ENCODE measurements at places on chromosomes 5 and 9.

DNA sequence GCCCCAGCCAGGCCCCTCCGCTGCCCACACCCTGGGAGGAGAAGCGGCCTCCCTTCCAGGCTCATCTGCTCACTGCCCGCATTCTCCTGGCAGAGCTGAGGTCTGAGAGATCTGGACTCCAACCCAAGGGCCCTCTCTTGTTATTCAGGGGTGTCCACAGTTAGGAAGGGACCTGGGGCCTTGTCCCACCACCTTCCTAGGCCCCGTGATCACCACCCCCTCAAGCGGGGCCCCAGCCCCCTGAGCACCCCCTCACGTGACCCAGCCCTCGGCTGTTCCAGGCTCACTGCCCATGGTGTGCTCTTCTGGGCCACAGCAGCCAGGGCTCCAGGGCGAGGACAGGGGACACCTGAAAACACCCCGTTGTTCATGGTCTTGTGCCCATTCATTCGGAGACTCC is 48.7 kb downstream of the NEURL1B start:
- no peak for DNase-seq

GRCh38 chr9:130672933-130673615 is 8.7 kb downstream of the PRDM12 start:
- no peak for DNase-seq

DNA sequence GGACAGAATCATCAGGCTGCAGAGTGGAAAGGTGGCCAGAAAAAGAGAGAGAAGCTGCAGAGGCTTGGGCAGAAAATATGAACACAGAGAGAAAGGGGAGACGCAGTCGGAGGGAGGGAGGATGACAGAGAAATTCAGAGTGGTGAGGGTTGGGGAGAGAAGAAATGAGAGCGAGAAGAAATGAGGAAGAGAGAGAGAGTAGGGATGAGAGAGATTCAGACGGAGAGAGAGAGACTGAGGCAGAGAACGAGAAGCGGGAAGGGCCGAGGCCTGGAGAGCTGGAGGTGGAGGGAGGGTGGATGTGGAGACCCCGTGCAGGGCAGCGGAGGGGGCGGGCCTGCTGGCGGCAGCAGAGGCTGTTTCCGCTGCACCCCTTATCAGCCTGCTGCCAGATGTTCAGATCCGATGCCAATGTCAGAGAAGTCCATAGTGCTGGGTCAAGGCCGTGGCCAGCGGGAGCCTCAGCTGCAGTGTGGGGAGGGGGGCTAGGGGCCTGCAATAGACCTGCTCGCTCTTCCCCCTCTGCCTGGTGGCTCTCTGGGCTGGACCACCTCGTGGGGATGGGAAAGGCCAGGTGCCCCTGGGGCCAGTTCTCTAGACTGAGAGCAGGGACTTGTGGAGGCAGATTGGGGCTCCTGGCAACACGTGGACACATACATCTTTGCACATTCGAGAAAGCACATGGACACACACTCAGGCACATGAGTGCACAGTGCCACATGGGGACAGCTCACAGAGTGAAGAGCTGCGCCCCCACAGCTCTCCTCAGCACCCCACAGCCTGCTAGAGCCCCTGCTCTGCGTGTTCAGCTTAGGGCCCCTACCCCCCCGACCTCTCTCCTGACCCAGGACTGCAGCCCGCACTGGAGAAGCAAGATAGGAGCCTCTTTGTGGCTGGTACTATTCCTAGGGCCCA is 4.9 kb upstream of the NR5A1 start:
- peak; percentile 26 for DNase-seq

DNA sequence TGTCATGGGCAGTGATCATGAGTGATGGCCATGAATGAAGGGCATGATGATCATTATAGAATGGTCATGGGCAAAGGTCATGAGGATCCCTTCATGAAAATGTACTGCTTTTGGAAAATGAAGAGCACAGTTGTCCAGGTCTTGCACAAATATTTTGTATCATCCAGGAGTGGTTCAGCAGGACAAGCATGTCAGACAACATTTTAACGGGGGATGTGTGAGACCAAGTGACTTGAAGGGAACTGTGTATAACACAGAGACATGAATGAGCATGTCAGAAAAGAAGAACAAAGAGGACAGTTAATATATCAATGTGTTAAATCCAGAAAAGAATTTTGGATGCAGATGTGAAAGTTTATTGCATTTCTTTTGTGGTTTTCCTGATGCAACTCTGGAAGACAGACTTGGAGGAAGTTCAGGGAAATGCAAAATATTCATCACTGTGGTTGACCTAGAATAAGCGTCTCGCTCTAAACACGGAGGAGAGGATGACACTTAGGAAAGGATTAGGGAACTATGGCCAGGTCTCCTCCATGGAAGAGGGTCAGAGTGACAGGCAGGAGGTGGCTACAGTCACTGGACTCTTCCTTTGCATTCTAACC is 116.1 kb upstream of the IRX4 start:
- no peak for DNase-seq

DNA sequence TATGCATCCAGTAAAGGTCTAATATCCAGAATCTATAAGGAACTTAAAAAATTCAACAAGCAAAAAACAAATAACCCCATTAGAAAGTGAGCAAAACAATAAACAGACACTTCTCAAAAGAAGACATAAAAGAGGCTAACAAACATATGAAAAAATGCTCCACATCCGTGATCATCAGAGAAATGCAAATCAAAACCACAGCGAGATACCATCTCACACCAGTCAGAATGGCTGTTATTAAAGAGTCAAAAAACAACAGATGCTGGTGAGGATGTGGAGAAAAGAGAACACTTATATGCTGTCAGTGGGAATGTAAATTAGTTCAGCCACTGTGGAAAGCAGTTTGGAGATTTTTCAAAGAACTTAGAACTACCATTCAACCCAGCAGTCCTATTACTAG is 86.1 kb downstream of the WWC1 start:
- DNase-seq, result no peak

DNA sequence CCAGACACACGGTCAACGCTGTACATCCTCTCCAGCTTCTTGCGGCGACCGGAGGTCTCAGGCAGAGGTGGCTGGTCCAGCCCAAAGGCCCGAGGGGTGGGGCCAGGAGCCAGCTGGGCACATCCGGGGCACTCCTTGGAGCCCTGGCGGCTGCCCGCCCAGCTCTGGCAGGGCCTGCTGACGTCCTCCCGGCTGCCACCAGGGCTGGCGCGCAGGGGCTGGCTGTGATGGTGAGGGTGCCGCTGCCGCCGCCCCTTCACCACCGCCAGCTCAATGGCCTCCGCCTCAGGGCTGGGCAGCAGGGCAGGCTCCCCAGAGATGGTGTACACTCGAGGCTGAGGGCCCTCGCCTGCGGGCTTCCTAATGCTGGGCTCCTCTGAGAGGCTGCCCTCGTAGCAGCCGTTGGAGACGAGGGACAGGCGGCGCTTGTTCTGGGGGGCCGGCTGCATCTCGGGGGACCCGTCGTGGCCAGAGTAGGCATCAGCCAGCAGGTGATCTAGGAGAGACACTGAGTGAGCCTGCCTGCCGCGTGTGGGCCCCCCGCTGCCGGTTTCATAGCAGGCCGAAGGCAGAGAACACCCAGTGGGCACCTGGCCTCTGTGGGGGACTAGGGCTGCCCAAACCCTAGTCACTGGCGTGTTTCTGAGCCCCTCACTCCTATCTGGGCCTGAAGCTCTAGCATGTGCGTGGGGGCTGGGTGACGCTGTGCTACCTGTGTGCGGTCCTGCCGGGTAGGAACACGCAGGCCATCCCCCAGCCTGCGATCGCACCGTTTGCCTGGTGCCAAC is 1.5 kb downstream of the NSMF start:
- DNase-seq, result no peak

DNA sequence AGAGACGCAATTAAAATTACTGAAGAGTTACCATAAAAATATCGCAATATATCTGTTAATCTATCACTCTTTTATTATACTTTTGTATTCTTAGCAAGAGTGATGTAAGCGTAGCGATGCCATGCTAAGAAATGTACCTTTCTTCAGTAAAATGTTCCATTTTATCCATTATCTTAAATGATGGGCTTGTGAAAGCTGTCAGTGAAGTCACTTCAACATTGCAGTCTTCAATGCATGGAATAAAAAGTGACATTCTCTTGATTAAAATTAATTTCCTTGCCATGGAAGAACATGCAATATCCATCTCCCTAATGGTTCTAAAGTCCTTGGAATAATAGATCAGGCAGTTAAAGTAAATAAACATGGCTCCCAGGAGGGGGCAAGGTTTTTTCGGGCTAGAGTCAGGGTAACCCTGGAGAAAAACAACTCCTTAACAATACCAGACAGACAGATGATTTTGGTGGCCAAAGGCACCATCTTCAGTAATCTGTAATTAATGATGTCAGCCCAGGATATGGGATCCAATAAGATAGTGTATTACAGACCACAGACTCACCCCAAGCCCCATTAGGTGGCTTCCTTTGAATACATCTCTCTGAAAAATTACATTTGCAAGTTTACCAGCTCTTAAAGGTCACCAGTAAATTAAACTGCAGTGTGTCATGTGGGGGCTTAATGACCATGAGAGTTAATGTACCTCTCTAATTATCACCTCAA is 677.1 kb downstream of the DTWD2 start:
- no peak for DNase-seq

- DNase-seq, result peak; percentile 27
Observed at GRCh38 chr5:23208959-23209431, 298.4 kb upstream of the PRDM9 start.

DNA sequence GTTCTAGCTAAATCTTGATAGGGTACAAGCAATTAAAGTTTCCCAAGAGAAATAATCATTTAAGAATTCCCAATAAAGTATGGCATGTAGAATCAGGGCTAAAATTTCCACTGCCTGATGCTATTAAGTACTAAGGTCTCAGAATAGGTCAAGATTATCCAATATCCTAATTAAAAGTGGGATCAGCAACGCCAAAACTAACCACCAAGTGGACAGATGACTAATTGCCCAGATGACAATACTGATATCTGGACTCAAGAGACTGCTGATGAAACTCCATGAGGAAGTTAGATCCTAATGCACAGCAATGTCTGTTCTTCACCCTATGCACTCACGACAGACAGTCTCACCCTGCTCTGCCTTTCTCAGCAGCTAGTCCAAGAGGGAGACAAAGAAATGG is 14.3 kb downstream of the DEPDC1B start:
- DNase-seq, result no peak

GRCh38 chr5:166046956-166047355 is 2244.5 kb upstream of the WWC1 start:
- no peak for DNase-seq

- no peak for DNase-seq
Observed at GRCh38 chr9:133682818-133683585, 46.8 kb downstream of the DBH start.

Measured in GM12891 (cell line).